ENCODE measurements at places on chromosomes 5 and 9. TPM values are rescaled to one million over a fixed set of nuclear protein-coding genes. Genes with fewer than 3 reads are reported as not detected.

The ATP10B gene
- polyA plus RNA-seq: not detected

The TIFAB gene
- not detected for polyA plus RNA-seq

The HEMGN gene
- 14.2 TPM for polyA plus RNA-seq

The CDC20B gene
- not detected for polyA plus RNA-seq

The OXCT1 gene
- polyA plus RNA-seq: 32.4 TPM

The PLPPR1 gene
- polyA plus RNA-seq: not detected

The RABEPK gene
- polyA plus RNA-seq: 31.1 TPM

The NSMF gene
- 21.4 TPM for polyA plus RNA-seq

The RANBP3L gene
- polyA plus RNA-seq: not detected

The LPCAT1 gene
- 23.5 TPM for polyA plus RNA-seq

The ERP44 gene
- 29.8 TPM for polyA plus RNA-seq

The REEP5 gene
- 28.4 TPM for polyA plus RNA-seq

All from naive thymus-derived CD4-positive, alpha-beta T cell (primary cell).